ENCODE measurements at places on chromosomes 4 and X. TPM values are rescaled to one million over a fixed set of nuclear protein-coding genes. Genes with fewer than 3 reads are reported as not detected.

The INTS12 gene
- 17.2 TPM for total RNA-seq

The UGT2B15 gene
- total RNA-seq: not detected

The SHROOM4 gene
- 3.0 TPM for total RNA-seq

The HTN1 gene
- not detected for total RNA-seq

The MAGEE2 gene
- total RNA-seq: not detected

The LRAT gene
- 0.94 TPM for total RNA-seq

The LRCH2 gene
- 24.9 TPM for total RNA-seq

The EREG gene
- total RNA-seq: not detected

The TEX13C gene
- total RNA-seq: not detected

The SNCA gene
- total RNA-seq: 5.6 TPM

GRCh38 chrX:37926700-37927099 is 79.3 kb upstream of the DYNLT3 start:
- DNase-seq: peak; percentile 21

- no peak for DNase-seq
These were observed 6.7 kb upstream of the TMEM154 start for GRCh38 chr4:152686452-152687013.

DNA sequence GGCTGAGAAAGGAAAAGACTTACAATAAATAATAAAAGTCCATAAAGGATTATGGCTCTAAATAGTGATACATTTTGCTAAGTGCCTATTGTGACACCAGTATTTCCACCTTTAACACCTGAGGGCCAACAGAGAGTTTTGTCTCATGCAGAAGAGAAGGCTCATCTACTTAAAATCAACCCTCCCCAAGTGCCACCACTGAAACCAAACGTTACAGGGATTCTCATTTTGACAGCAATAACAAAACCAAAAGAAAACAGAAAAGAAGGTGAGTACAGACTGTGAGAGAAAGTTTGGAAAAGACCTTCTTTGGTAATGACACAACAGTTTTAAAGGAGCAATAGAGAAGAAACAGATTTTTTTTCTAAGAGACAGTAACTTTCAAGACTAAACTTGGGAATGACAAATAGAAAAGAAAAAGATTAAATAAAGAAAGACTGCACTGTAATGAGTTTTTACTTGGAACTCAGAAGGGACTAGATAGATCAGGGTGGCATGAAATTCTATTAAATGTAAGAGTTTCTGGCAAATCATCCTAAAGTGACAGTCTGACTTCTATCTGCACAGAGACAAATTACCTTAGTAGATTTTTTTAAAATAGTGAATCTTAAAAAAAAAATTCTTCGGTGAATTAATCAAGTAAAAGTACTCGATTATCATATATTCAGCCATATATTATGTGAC is 109.7 kb downstream of the ZNF827 start:
- no peak for DNase-seq

GRCh38 chrX:66200050-66200664 is 36.1 kb downstream of the HEPH start:
- no peak for DNase-seq

- no peak for DNase-seq
These were observed 35.8 kb upstream of the LEF1 start for GRCh38 chr4:108204518-108204917.

- no peak for DNase-seq
These were observed 32.7 kb downstream of the MFAP3L start for GRCh38 chr4:169993531-169993930.

DNA sequence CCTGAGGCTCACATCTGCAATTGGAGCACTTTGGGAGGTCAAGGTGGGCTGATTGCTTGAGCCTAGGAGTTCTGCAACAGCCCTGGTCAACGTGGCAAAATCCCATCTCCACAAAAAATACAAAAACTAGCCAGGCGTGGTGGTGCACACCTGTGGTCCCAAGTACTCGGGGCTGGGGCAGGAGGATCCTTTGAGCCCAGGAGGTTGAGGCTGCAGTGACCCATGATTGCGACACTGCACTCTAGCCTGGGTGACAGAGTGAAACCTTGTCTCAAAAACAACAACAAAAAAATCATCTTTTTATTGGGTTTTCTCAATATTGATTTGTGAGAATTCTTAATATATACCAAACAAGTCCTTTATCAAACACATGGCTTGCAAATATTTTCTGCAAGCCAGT is 64.9 kb downstream of the ANKRD17 start:
- DNase-seq: no peak

DNA sequence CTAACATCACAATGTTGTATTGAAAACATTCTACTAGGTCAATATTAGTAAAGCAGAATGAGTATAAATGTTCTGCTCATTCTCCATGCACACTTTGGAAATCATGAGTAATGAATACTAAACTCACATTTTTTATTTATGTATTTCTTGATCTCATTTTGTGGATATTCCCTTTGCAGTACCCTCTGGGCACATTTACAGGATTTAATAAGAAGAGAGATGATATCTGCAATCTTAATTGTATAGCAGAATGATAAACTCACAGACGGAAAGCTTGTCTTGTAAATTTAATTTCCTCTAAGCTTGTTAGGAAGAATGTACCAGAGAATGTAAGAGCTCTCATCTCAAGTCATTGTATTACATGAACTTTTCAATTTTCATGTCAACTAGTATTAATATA is 1279.7 kb downstream of the PCDH7 start:
- no peak for DNase-seq

DNA sequence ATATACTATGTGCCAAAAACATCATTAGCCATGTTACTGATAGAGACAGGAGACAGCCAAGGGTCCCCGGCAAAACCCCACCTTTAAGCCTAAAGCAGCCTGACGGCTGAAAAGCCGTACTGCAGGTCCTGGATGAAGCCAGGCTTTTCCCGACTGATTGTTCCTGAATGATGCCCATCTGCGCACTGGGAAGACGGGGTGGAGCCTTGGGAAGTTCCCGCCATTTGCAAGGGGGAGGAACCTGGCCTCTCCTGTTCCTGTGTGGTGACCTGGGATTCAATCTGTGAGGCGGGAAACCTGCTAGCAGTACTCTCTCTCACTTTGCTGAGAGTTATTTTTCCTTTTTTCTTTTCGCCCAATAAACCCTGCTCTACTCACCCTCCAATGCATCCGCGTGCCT is 15.1 kb upstream of the CAMK2D start:
- DNase-seq: no peak

DNA sequence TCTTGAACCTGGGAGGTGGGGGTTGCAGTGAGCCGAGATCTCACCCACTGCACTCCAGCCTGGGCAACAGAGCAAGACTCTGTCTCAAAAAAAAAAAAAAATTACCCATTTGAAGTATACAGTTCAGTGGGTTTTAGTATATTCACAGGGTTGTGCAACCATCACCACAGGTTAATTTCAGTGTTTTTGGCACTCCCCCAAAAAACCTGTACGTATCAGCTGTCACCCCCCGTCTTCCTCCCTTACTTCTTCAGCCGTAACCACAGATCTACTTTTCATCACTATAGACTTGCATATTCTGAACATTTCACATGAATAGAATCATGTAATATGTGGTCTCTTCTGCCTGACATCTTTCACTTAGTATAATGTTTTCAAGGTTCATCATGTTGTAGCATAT is 11.7 kb upstream of the PTTG2 start:
- DNase-seq: no peak

DNA sequence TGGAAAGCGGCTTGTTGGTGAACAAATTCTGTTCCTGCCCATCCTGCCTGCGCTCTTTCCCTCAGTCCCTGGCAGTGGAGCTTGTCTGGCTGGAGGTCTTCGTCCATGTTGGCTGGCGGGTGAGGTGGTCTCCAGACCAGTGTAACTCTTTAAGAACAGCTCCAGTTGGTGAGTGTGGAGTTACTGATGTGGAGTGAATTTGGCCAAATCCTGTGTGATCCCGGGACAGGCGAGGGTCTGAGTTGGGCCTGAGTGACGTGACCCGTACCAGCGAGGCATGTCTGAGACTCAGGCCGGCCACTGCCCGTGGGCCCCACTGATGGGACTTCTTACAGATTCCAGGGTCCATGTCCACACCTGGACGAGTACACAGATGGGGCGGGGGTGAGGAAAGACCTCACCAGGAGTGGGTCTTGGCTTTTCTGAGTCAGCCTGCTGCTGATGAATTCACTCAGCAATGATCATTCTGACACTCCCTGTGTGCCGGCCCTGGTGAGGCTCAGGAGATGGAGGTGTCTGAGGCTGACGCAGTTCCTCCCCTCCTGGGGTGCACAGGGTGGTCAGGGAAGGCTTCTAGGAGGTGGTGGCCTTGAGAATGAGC is 45.5 kb downstream of the PSAPL1 start:
- no peak for DNase-seq

DNA sequence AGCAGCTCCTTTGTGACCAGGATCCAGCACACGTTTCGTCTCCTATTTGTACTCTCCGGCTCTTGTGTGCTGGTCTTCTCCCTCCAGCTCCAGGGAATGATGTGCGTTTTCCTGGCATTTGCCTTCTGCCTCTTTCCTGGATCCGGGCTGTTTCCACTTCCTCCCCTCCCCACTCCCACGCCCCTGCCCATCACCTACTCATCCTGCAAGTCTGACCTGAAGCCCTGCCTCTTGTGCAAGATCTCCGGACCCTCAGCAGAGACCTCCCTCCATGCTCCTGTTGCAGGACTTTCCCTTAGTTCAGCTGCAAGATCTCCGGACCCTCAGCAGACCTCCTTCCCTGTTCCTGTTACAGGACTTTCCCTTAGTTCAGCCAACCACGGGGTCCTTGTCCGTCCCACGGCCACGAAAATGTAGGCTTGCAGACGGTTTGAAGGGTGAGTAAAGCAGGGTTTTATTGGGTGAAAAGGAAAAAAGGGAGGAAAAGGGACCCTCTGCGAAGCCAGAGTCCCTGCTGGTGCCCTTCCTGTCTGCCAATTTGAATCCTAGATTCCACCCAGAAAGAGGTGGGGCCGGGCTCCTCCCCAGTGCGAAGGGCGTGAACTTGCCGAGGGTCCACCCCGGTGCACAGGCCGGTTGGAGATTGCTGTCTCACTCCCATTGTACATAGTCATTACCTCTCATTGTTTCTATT is 74.4 kb upstream of the IRF2 start:
- DNase-seq: peak; percentile 5

GRCh38 chr4:182448281-182449151 is 205.3 kb downstream of the TENM3 start:
- peak; percentile 97 for DNase-seq

- DNase-seq: no peak
These were observed 692.1 kb upstream of the POU3F4 start for GRCh38 chrX:82816001-82816400.

GRCh38 chrX:138128027-138128671 is 562.2 kb downstream of the ZIC3 start:
- DNase-seq: peak; percentile 56

- no peak for DNase-seq
These were observed 71.5 kb downstream of the TMEM47 start for GRCh38 chrX:34585561-34585960.

DNA sequence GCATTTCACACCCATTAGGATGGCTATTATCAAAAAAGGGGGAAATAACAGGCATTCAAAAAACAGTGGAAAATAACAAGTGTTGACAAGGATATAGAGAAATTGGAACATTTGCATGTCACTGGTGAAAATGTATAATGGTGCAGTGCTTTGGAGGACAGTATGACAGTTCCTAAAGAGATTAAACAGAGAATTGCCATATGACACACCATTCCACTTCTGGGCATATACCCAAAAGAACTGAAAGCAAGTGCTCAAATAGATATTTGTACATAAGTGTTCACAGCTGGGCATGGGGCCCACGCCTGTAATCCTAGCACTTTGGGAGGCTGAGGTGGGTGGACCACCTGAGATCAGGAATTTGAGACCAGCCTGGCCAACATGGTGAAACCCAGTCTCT is 348.1 kb downstream of the NR3C2 start:
- DNase-seq: no peak

GRCh38 chr4:122003335-122003734 is 51.5 kb upstream of the TRPC3 start:
- peak; percentile 41 for DNase-seq

DNA sequence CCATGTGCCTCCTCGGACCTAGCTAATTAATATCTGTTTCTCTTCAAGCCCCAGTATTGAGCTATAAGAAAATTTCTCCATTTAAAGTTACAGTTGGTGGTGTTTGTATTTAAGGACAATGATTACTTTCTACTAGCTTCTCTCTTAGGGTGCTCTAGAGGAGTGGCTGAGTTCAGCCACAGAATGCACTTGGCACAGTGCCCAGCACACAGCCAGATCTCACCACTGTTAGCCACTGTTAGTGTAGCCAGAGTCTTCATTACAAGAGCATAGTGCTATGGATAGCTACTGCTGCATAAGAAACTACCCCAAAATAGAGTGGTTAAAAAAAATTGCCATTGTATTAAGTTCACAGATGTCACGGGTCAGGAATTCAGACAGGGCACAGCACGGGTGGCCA is 421.3 kb downstream of the BCOR start:
- DNase-seq: no peak

DNA sequence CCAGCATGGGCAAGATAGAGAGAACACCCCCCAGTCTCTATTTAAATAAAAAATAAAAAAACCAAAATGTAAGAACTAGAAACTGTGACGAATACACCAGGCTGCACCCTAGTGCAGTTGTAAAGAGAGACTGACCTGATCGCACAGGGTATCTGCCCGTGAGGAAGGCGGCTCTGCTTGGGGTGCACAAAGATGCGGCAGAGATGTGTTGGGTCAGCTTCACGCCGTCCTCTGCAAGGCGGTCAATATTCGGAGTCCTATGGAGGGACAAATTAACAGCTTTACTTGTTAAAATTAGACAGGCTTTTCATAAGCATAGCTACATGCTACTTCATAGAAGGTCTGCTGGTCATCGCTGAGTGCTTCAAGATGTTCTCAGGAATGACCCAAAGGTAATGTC is 26.1 kb upstream of the ARSD start:
- no peak for DNase-seq

GRCh38 chr4:122706511-122706910 is 26.0 kb upstream of the BBS12 start:
- no peak for DNase-seq

GRCh38 chr4:25303578-25303977 is 9.0 kb upstream of the ZCCHC4 start:
- no peak for DNase-seq

DNA sequence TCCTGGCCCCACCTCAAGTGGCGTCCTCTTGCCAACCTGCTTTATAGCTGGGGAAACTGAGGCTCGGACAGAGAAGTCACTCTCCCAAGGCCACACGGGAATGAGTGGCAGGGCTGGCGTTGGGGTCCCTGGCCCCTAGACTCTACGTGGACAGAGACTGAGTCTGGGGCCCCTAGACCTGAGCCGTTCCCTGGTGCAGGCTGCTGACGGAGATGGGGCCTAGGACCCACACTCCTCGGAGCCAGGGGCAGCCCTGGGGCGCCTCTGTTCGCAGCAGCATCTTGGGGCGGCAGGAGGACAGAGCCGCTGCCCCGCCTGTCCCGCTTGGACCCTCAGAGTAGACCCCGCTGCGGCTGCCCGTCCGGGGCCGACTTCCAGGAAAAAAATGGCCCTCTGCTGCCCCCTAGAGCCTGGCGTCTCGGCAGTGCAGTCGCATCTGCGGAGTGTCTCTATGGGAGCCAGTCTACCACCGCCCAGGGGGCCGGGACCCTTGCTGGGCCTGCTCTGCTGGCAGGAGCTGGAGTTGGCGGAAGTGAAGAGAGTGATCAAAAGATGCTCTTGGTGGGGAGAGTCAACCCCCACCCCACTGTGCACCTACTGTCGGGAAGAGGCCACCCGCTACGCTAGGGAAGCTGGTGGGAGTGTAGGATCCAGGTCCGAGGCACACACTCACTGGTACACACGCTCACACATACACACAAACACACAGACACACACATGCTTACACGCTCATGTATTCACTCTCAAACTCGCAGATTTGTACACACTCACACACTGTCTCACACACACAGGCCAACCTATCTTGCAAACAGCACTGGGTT is 220.1 kb downstream of the AFAP1 start:
- peak; percentile 87 for DNase-seq

- peak; percentile 74 for DNase-seq
These were observed 1.2 kb downstream of the ELF2 start for GRCh38 chr4:139175646-139176301.

Data from neural progenitor cell (in vitro differentiated cells).